NCI-H2029 (cell line): ENCODE measurements at places on chromosomes 11 and 22.
A peak's percentile ranks its signal among the peaks of the same experiment; 100 is the strongest.

DNA sequence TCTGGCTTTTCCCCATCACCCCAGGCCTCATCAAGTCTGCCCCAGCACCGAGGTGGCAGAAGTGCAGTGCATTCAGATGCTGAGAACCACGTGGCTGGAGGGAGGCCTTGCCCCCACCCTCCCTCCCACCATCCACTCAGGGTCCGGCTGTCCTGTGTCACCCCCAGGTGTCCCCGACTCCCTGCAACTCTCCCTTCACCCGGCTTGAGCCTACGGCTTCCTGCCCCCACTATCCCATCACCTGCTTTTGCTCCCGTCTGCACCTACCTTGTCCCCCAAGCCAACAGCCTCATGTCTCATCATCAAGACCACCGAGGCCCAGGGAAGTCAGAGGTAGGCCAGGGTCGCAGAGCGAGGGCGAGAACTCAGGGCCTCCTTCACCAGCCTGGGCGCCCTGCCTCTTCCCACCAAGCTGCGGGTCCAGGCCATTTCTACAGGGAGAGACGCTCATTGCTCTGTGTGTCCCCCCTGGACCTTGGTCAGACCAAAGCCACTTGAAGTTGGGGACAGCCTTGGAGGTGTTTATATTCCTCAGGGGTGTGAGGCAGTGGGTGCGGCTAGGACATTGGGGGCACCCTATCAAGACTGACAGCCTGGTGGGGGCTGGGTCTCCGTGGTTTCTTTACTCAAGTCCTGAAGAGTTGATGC lies 66.2 kb upstream of the CCND1 start:
- DNase-seq: no peak

DNA sequence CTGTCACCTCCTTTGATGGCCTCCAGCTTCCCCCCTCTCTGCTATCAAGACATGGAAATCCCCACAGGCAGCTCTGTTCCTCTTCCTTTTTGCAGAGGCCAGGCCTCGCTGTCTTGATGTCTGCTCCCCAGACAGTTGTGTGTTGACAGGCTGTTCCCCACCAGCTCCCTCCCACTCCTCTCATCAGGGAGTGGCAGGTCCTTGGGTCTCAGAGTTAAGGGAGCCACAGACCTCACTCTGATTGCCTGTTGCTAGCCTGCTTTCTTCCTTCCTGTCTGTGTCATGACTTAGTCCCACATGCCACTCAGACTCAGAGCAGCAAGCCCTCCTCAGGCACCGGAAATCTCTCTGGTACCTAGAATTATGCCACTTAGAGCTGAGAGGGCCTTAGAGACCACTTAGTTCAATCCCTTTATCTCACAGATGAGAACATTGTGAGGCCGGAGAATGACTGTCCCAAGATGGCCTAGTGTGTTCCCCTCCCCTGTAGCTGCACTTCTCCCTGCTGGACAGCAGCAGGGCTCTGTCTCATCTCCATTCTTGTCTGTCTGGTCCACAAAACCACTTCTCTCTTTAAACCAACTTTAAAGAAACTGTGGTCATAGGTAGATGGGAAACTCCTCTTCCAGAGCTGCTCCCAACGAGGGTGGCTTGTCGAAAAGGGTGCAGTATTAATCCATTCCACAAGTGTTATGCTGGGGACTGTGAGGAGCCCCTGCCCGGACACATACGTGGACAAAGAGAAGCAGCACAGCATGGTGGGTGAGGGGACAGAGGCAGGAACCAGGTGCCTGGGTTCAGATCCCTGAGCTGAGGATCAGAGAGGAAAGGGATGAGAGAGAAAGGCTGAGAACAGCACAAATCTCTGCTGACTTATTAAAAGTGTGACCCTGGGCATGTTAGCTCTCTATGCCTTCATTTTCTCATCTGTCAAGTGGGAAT lies 4.2 kb downstream of the AMPD3 start:
- DNase-seq: no peak

- DNase-seq: no peak
Measured at GRCh38 chr11:94599510-94599909, 32.3 kb downstream of the PIWIL4 start.

GRCh38 chr11:20464518-20464917 lies 77.0 kb downstream of the PRMT3 start:
- DNase-seq: no peak

GRCh38 chr11:67651976-67652781 lies 1.6 kb upstream of the ACY3 start:
- no peak for DNase-seq

- DNase-seq: no peak
Measured at GRCh38 chr22:40560551-40560950, 76.0 kb downstream of the MRTFA start.

DNA sequence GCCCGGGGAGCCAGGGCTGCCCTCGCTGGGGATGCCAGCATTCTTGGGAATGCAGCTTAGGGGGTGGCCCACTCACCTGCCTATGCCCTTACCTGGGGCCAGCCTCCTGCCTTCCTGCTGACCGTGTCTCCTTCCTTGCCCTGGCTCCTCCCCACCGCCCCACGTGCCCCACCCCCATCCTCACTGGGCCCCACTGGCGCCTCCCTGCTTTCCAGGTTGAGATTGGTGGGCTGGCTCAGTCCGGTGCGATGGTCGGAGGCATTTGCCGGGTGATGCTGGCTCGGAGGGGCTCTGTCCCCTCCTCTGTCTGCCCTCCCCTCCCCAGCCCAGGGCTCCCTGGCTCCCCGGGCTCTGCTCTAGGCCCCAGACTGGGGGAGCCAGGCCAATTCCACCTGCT lies 34.1 kb upstream of the GRAMD4 start:
- DNase-seq: no peak

DNA sequence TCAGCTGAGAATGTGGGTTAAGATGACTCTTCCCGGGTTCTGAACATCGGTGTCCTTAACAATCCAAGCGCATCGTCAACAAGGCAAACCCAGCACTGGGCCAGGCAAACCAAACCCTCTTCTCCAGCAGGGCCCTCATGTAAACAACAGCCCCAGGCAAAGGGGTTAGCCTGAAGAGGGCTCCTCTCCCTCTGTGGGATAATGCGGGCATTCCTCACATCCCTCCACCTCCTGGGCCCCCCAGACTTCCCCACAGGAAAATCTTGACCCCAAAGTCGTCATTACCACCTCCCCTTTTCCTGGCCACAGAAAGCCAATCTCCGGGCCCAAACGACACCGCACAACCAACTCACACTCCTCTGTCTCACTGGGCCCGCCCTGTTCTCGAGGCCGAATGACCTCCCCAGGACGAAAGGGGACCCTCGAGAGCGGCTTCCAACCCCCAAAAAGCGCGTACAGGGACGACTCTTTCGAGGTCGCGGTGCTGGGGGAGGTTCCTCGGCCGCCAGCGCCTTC lies 566 bp downstream of the DDB1 start:
- peak; percentile 4 for DNase-seq

DNA sequence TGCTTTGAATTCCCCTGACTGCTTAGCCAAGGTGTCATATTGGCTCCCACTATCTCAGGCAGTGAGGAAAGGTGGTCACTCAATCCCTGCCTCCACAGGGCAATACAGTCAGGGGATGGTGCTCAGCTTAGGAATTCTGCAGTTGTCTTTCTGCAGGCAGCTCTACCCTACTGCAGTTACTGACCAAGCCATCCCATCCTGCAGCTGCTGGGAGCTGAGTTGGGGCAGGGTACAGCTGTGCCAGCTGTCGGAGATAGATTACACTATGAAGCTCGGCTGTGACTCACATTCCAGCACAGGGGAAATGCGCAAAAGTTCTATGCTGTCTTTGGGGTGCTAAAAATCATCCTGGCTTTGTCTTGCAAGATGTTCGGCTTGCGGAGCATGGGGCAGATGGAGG lies 4.4 kb upstream of the DAGLA start:
- DNase-seq: no peak
